AG09309 (cell line): ENCODE measurements at places on chromosomes 6 and 20.

DNA sequence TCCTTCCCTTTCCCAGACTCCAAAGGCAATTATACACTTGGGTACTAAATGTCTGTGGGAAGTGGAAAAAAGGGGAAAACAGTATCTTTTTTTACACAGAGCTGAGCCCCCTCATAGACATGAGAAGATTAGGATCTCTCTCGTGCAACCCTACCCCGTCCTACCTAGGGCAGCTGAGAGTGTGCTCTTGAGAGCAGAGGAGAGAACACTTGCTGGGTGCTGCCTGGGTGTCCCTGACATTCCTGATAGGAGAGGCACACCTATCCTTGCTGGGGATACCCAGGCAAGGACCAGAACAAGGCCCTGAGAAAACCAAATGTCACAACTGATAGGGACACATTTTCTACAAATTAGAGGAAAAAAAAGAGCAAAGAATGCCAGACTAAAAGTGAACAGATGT is 81.2 kb downstream of the PREP start:
- no peak for DNase-seq

DNA sequence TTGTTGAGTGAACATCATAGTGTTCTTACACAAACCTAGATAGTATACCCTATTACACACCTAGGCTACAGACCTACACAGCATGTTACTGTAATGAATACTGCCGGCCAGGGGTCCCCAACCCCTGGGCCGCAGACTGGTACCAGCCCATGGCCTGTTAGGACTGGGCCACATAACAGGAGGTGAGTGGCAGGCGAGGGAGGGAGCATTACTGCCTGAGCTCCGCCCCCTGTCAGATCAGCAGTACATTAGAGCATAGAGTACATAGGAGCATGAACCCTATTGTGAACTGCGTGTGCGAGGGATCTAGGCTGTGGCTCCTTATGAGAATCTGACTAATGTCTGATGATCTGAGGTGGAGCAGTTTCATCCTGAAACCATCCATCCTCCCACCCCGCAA is 126.3 kb downstream of the PRND start:
- no peak for DNase-seq

DNA sequence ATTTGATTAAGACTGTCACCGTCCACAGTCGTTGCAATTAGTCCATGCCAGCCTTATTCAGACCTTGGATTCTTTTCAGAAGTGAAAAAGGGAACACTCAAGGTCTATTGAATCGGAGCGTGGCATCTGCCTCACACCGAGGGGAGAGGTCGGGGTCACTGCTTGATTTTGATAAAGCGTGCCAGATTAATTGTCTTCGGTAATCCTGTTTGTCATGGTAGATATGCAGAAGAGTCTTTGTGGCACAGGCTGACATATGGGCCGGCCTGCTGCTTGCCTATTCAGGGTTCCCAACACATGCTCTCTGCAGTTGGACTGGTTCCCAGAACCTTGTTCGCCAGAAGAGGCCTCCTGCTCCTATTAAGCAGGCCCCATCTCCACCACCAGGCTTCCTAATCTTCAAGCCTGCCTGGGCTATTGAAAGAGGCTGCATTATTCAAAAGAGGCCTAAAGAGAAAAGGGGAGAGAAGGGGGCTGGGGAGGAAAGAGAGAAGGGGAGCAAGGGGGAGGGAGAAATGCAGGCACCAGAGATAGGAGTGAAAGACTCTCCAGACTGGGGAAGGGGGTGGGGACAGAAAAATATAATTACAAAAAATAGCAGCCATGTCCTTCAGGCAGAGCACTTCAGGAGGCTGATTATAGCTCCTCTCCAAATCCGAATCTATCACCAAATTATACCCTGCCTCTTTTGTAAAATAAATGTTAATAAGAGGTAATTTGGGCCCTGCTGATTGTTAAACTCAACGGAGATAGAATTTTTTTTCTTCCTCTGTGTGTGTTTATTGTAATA is 611.3 kb downstream of the HDGFL1 start:
- no peak for DNase-seq

DNA sequence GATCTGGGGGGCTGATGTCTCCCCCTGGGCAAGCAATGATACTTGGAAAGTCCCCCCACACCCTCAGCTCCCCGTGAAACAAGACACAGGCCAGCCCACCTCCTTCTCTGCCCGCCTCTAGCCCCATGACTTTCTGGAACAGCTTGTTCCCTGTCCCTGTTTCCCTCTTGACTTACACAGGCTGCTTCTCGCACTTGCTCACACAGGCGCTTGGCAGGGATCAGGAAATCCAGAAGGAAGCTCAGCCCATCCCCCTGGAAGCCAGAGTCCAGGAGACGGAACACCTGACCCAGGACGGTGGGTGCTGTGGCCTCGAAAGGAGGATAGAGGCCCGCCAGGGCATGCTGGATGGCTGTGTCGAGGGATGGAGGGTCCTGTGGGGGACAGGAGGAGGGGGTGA is 14.8 kb downstream of the KIAA1755 start:
- DNase-seq, result no peak

- DNase-seq, result no peak
Observed at GRCh38 chr6:3928111-3928510, 78.9 kb downstream of the FAM50B start.

GRCh38 chr6:33279257-33279695 is 2.4 kb downstream of the B3GALT4 start:
- DNase-seq, result no peak

GRCh38 chr6:28865401-28866204 is 58.2 kb downstream of the TRIM27 start:
- no peak for DNase-seq

DNA sequence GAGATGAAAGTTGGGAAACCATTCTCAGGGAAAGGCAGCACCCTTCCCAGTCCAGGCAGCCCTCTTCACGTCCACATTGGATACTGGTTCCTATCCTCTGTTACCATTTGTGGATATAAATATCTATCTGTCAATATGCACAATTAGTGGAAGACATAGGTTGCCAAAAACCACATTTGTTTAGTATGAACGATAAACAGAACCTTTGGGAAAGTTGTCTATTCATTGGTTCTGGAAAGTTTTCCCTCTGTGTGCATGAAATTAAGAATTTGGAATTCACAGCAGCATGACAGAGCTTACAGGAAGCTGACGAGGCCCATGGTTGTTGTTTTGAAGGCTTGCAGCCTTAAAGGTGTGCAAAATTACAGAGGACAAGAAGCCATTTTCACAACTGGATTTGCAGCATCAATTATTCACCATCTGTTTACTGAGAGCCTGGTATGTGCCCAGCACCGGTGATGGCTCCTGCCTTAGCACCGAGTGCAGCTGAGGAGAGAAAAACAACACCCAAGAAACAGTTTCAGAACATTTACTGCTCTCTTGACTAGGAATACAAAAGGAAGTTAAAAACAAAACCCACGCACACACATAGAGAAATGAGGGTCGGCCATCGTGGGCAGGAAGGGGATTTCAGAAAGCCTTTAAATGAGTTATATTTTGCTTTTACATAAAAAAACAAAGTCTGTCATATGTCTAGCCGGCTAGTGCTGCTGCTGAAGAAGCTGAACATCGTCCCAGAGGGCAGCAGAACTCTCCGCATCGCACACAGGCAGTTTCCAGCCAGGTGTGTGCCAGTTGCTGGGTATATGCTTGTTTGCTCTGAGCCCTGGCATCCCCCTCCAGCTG is 319.6 kb downstream of the FARS2 start:
- DNase-seq, result no peak

GRCh38 chr6:30942338-30943060 is 1.7 kb downstream of the MUCL3 start:
- DNase-seq, result peak; percentile 43

DNA sequence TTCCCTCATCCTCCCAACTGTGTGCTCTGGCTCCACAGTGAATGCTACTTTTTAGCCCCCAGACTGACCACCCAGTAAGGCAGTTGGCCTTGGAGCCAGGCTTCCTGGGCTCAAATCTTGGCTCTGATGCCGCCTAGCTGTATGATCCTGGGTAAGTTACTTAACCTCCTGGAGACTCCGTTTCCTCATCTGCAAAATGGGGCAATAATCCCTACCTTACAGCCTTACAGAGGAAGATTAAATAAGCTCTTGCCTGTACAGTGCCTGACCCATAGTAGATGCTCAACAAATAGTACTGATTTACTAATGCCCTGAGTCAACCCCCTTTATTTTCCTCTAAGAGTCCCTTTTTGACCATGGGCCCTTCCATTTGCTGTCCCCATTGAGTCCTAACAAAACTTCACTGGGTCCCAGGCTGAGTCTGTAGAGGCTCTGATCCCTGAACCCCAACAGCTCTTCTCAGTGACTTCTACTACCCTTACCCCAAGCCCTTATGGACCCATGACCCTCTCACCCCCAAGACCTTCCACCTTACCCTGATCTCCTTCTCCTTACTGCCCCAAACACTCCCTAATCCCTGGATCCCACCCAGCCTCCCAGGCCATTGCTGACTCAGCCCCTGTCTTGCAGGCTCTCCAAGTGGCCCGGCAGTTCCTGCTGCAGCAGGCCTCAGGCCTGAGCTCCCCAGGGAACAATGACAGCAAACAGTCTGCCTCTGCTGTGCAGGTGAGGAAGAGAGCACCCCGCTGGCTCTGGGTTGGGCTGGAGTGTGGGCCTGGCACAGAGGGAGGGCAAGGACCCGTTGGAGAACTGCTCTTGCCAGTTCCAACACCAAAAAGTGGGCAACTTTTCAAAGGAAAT is 31.4 kb downstream of the FOXP4 start:
- DNase-seq, result no peak

GRCh38 chr6:19719691-19720128 is 117.5 kb upstream of the ID4 start:
- no peak for DNase-seq

- DNase-seq, result no peak
Observed at GRCh38 chr6:81553216-81553615, 199.3 kb downstream of the TENT5A start.

DNA sequence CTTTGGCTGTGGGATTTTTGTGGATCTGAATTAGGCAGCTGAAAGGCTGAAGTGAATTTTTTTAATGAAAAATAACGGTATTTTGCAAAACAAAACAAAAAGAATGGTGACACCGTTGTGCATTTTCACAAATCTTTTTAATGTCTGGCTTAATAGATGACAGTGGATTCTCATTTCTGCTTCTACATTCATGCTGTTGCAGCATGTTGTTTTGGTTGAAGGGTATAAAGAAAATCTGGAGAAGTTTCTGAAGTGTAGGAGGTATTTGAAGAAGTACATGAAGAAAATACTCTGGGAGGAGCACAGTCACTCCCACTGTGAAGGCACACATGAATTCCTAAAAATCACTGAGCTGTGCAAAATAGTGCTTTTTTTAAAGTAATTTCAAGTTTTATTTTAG is 3.1 kb upstream of the MAP3K5 start:
- no peak for DNase-seq

DNA sequence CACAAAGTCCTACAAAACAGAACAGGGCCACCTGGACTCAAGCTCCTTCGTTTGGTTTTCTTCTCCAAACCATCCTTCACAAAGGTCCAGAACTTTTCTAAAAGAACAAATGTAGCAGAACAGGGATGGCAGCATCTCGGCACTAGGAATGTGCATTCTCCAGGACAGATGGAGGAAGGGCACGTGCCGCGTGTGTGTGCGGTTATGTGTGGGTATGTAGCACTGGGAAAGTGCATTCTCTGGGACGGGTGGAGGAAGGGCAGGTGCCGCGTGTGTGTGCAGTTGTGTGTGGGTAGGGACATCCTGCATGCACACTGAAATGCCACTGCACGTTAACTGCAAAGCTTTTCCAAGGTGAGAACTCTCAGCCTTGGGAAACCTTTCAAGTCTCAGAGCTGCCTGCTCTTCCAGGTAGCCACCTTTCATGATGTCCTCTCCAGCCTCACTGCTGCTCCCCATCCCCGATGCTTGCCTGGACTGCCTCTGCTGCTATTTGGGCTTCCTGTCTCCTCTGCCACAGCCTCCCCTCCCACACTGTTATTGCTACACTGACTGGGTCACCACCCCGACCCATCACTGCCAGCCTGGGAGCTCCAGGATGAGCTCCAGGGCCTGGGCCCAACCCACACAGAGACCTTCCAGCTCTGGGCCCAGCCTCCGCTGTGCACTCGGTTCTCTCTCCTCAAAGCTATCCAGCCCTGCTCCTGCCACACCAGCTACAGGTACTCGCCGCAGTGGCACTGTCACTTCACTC is 47.6 kb downstream of the EZR start:
- DNase-seq, result no peak

DNA sequence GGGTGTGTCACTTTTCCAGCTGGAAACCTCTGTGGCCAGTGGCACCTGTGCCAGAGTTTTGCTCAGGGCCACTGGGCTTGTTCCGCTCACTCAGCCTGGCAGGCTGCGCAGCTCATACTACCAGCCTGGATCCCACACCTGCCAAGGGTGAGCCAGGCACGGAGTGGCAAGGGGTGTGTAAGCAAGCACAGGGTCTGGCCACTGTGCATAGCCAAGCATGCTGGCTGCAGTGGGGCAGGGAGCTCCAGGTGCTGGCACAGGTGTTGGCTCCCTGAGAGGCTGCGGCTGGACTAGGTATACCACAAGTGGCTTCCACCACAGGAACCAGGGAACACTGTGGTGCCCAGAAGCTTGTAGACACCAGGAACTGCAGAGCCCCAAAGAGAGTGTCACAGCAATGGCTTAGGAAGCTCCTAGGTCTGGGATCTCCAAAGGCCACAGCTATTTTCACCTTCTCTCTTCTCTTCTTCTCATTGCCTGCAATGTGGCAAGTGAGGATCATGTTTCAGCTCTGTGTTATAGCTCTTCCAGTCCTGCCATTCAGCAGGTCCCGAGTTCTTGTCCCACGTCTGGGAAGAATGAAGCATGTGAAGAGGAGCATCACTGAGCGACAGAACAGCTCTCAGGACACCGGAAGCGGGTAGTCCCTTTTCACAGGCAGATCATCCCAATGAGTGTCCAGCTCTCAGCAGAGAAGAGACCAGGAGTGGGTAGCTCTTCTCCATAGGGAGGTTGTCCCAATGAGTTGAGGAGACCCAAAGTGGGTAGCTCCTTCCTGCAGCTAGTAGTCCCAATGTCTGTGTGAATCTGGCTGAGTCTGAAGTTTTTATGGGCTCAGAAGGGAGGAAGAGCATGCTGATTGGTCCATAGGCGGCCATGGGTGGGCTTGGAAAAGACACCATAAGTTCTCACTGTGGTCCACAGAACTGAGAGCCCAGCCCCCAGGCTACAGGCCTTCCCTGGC is 41.3 kb downstream of the WASF1 start:
- DNase-seq, result no peak

- DNase-seq, result no peak
Observed at GRCh38 chr6:88378639-88379038, 212.5 kb upstream of the CNR1 start.

DNA sequence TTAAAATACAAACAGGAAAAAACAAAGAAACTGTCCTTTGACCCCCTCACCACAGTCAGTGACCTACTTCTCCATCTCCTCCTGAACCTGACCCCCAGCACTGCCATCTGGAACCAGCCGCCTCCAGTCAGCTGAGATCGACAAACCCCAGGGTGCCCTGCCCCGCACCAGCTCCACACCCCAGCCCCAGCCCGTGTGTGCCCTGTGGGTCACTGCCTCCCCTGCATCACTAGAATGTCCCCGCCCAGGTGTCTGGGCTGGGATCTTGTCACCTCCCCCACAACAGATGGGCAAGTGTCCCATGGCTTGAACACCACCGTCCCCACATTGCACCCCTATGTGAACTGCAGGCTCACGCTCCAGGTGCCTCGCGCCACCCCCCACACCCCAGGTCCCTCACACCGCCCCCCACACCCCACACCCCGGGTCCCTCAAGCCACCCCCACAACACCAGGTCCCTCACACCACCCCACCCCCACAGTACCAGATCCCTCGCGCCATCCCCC is 13.3 kb downstream of the TAF4 start:
- no peak for DNase-seq
